ENCODE measurements at places on chromosomes 4 and X.

GRCh38 chr4:22595684-22596083, 79.8 kb upstream of the ADGRA3 start:
- DNase-seq, result no peak

GRCh38 chr4:41535911-41536371, 2.0 kb upstream of the LIMCH1 start:
- no peak for DNase-seq

GRCh38 chr4:121728798-121729226, 32.0 kb upstream of the ANXA5 start:
- no peak for DNase-seq

- no peak for DNase-seq
These were observed 344.2 kb downstream of the GRIA2 start for GRCh38 chr4:157564771-157565170.

- DNase-seq, result no peak
These were observed 6.7 kb downstream of the MYL5 start for GRCh38 chr4:680928-681645.

GRCh38 chr4:80072744-80073472, at the start of gene ANTXR2:
ANTXR2 (minus strand) TSS chr4:80073229; CDS start chr4:80072560, 669 bp downstream.
- DNase-seq, result peak; percentile 60

- DNase-seq, result no peak
These were observed 20.1 kb downstream of the HPRT1 start for GRCh38 chrX:134480061-134480460.

DNA sequence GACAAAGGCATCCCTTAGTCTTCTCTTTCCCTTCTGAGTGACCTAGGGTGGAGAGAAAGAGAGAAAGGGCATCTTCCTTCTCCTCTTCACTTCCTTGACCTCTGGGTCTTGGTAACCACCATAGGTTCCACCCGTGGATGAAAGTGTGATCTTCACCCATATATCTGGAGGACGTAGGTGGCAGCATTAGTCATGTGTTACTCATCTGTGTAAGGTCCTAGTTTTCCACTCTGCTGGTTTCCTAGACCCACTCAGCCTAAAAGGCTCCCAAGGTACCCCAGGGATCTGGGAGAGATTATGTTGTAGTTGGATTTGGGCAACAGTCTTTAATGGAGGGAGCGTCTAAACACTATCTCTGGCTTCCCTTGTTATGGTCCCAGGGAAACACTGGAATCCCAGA, 45.5 kb upstream of the RAB9B start:
- DNase-seq, result no peak

DNA sequence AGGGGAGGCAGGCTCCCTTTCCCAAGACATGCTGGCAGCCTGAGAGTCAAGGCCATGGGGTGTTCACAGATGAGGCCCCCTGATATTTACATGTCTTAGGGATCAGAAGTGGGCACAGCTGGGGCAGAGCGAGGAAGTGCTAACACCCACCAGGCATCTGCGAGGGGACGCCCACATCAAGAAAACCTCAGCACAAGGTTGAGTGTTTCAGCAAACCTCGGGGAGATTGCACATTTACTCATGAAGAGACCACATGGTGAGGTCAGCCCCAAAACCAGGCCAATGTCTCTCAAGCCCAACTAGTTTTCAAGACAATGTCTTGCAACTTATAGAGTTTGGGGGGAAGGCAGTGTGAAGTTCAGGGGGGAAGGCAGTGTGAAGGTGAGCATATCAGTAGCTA, 55.2 kb downstream of the CLNK start:
- DNase-seq, result no peak

- DNase-seq, result no peak
These were observed 229.5 kb downstream of the SPCS3 start for GRCh38 chr4:176549161-176549865.

DNA sequence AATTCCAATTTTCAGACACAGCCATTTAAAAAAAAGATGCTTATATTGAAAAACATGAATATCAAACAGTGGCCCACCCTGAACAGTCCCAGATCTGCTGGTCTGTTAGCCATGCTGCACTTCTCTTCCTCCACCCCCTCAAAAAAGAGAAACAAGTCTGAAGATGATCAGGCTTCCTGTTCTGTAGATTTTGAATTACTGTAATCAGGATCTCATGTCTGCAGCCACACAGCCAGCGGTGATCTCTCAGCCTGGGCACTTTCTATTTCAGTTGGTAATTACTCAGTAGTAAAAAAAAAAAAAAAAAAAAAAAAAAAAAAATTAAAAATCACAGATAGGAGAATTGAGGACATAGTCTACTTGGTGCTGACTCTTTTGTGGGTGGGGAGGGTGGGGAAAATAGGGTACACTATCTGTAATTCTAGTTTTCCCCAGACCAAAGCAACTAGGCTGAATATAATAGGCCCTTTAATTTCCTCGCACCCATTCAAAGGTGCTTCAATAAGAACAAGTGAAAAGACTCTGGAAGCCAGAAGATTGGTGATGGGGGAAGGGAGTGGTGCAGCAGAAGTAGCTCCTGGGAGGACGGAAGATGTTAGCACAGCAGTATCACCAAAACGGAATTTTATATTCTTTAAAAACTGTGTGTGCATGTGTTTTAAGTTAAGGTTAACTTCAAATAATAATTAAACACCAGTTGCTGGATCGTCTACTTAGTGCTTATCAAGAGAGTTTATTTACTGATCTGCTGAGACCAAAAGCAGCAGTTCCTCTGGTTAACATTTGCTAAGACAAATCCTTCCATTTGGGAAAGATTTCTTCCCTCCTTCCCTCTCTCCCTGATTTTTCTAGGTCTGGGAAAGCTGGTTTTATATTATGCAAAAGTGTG, 47.0 kb downstream of the SPRY1 start:
- DNase-seq, result no peak

DNA sequence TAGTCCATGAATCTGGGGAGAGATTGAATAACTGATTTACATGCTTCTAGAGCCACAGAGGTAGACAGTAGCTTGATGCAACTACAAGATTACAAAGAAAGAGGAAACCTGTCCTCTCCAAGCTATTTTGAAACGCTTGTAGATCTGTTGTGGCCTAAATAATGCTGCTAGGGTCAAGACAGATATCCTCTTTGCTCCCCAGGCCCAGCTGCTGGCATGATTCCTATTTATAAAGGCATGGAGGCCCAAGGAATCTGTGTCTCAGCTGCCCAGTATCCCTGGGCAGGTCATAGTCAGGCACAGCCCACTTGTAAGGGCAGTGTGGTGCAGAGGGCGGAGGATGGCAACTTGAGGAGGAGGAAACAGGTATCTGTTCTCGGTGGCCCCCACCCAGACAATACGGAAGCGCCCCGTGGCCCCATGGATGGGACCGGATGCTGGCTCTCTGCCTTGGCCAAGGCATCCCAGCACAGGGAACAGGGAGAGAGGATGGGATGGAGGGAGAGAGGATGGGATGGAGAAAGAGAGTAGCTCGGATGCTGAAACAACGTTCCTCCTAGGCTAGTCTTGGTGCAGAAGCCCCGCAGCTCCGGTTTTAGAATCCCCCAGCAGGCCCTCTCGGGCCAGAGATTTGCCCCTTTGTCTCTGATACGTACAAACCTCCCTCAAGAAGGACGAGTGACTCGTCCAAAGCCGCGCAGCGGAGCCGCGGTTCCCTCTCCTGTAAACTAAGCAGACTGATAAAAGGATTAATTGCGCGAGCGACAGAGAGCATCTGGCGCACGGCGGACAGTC, 767 bp upstream of the SMIM20 start:
- peak; percentile 11 for DNase-seq

- no peak for DNase-seq
These were observed 311.7 kb upstream of the TAPT1 start for GRCh38 chr4:16537926-16538325.

- DNase-seq, result no peak
These were observed 118.0 kb downstream of the SOWAHB start for GRCh38 chr4:76779740-76780459.

DNA sequence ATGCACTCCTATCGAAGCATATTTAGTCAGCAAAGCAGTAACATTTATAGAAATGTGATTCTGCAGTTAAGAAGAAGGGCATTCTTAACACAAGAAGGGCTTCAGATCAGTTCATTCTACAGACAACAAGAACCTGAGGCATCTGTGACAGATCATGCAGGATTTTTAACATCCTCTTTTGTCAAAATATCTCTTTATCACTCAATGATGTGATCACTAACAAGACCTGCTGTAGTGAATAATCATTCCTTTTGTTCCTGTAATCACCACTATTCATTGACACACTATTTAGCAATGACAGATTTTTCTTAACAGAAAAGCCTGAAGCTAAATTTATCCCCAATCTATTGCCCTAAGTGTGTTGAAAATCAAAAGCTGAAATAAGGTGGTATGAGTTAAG, 47.8 kb upstream of the ARHGAP24 start:
- no peak for DNase-seq

GRCh38 chr4:62006108-62006507, 806.0 kb downstream of the ADGRL3 start:
- DNase-seq, result no peak

- DNase-seq, result no peak
These were observed 100.7 kb upstream of the GRPR start for GRCh38 chrX:16022580-16023200.

DNA sequence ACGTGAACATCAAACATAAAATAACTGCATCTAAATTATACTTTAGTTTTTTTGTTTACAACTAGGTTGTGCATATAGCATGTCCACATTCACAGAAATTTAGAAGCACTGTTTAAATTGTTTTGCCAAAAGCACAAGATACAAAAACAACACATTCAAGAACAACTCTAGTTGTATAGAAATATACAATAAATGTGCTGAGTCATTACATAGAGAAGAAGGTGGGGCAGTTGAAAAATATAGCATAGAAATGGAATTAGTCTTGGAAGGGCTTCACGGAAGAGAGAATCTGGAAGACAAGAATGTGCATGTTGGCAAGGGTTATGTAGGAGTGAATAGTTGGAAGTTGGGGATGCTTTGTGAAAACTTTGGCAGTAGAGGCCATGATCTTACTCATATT, 239.0 kb upstream of the GLRA2 start:
- no peak for DNase-seq

DNA sequence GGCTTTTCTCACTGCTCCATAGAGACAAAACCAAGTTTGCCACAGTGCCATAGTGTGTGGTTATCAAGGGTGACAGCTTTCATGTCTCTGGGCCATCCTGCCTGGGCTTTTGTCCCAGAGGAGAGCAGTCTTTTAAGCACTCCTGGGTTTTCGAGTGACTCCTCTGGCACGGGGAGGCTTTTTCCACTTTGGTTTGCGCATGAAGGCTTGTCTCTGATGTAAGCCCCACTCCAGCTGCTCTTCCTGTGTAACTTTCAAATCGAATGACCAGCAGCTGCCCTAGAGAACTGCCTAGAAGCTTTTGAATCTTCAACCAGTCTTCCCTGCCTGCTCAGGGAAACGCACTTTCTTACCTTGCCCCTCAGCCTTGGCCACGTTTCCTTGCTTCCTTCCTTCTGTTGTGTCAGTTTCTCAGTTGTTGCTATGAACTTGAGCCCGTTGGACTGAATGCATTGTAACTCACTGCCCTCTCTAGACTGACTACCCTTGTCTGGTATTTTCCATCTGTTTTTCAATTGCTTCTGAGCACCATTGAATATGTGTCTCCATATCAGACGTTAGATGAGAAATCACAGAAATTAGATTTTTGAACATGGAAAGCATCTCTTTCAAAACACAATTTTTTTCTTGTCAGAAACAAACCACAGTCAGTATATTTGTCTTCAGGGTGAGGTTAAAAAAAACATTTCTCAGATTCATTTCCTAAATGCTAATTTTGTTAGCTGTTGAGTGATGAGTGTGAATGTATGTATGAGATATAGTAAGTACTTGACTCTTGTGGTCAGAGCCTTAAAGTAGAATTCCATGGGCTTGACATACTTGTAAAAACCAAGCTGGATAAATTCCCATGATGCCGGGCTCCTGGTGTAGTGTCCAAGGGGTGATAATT, 45.3 kb downstream of the SLC9A6 start:
- no peak for DNase-seq

GRCh38 chr4:121728066-121728465, 31.3 kb upstream of the ANXA5 start:
- no peak for DNase-seq

DNA sequence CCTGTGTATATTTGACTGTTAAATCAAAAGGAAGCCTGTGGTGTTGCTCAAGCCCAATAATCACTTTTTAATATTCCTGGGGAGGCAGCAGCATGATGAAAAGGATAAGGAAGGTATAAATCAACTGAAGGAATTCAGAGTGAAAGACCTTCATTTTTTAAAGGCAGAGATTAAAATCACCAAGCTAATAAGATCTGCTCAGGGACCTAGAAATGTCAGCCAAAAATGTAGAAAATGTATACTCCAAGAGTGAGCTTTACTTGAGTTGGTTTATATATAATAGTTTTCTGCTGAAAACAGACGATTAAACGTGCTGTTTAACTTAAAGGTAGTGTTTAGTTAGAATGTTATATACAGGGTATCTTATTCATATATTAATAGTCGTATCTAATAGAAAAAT, 549.3 kb downstream of the IQCM start:
- no peak for DNase-seq

- no peak for DNase-seq
These were observed 593.0 kb upstream of the AADAT start for GRCh38 chr4:170682558-170683294.

DNA sequence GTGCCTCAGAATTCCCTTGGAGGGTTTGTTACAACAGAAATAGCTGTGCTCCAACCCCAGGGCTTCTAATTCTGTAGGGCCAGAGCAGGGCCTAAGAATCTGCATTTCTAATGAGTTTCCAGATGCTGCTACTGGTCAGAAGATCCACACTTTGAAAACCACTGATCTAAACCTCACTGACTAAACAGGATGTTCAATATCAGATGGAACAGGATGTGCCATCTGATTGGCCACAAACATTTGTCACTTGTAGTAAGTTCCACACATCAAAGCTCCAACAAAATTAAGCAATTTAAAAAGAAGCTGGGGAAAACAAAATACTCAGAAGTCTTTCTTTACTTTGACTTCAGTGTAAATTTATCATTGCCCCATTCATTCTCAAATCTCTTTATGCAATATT, 14.3 kb downstream of the CASK start:
- DNase-seq, result no peak

GRCh38 chr4:62849696-62850095, 1559.6 kb downstream of the TECRL start:
- no peak for DNase-seq

- DNase-seq, result no peak
These were observed 53.4 kb downstream of the LDB2 start for GRCh38 chr4:16844816-16845586.

DNA sequence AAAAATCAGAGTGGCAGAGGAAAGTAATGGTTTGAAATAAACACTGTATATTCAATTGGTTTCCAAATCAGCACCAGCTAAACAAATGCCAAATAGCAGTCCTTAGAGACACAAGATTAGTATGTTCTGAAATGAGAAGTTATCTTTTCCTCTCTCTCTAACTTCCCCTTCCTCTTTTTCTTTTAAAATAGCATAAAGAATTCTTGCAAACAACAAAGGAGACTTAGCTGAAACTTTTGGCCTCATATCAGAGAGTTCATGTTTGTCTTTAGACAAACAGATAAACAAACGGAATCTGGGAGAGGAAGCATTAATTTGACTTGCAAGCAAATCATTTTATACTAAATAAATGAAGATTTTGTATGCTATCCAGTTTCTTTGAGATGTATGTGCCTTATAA, 399.0 kb downstream of the GBA3 start:
- no peak for DNase-seq
